ENCODE measurements at places on chromosomes 12 and 14.

- peak; percentile 53 for DNase-seq
Measured at GRCh38 chr12:120944645-120945217, 33.6 kb upstream of the HNF1A start.

DNA sequence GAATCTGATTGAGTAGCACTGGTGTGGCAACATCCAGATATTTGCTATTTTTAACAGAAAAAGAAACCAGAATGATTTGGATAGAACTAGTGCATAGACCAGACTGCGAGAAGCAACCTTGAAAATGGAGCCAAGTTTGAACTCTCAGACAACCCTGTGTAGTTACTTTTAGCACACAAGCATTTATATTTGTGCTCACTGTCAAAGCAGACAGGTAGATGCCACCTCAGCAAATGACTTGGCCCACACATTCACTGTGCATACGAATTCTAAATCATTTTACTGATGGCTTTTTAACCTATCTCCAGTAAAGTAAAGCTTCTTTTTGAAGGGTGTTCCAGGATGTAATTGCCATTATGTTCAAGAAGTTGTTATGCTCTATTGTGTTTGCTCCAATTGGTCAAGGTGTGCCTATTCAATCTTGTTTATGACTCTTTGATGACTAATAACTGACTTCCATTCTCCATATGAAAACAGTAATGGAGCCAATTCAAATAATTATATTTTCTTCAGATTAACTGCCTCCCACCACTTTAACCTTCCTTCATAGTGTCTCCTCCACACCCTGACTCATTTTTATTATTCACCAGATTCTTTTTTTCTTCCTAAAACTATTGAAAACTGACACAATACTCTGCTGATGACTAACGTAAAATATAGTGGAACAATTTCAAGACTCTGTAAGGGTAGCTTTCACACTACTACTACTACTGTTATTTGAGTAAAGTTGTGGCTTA is 138.5 kb downstream of the CCER1 start:
- peak; percentile 36 for DNase-seq

DNA sequence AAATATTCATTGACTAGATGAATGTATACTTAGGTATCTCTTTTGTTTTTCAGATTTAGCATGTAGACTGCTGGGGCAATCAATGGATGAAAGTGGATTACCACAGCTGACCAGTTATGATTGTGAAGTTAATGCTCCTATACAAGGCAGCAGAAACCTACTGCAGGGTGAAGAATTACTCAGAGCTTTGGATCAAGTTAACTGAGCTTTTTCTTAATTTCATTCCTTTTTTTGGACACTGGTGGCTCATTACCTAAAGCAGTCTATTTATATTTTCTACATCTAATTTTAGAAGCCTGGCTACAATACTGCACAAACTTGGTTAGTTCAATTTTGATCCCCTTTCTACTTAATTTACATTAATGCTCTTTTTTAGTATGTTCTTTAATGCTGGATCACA is 15.3 kb upstream of the SNAPC1 start:
- DNase-seq = no peak

DNA sequence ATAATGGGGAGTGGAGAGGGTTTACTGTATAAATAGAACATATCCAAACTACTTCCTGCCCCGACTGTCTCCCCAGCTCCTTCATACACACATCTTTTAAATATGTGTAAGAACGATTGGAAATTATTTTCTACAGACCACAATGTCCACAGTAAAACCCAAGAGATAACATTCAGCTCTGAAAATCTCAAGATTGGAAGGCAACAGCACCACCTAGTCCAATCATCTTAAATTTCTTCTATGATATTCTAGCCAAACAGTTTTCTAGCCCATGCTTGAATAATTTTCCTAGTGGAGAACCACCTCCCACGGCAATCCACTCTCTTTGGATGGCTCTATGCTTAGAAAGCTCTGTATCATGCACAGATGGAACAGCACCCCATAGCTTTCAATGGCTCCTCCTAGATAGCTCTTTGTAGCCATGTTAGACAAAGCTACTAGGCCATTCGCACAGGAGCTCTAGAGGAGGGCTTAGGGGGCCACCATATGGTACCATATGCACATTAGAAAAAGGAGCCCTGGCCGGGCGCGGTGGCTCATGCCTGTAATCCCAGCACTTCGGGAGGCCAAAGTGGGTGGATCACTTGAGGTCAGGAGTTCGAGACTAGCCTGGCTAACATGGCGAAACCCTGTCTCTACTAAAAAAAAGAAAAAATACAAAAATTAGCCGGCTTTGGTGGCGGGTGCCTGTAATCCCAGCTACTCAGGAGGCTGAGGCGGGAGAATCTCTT is 18.1 kb downstream of the VDR start:
- no peak for DNase-seq

DNA sequence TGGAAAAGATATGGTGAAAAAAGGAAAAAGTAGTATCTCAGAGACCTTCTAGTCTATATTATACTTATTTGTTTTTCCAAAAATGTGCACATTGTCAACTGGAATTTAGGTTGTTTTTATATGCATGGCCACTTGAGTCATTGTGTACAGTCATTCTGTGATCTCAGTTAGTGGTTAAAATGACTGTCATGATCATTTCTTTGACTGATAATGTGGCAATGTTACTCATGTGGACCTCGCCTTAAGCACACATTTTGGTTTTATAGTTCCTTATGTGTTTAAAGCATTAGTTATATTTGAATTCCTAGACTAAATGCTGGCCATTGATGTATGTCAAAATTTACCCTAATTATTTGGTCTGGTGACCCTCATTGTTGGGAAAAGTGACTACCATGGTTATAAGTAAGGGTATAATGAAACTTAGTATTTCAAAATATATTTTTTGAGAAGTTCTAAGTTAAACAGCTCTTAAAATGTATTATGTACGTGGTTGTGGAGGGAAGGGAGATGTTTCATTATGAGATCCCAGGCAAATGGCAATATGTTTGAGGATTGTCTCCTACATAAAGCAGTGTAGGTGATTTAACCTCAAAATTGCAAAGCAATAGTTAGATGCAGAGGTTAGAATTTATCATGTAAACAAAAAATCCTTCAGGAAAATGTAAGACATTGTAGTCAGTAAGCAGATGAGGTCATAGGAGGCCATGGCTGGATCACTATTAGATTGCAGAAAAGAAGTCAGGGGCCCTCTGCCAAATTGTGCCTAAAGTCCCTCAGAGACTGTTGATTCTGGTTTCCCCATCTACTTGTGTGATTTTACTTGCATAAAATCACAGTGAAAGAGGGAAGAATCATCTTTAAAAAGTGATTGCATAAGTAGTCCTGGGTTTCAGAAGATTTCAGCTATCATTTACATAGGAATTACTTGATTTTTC is 17.5 kb downstream of the PNMA1 start:
- DNase-seq = peak; percentile 48

DNA sequence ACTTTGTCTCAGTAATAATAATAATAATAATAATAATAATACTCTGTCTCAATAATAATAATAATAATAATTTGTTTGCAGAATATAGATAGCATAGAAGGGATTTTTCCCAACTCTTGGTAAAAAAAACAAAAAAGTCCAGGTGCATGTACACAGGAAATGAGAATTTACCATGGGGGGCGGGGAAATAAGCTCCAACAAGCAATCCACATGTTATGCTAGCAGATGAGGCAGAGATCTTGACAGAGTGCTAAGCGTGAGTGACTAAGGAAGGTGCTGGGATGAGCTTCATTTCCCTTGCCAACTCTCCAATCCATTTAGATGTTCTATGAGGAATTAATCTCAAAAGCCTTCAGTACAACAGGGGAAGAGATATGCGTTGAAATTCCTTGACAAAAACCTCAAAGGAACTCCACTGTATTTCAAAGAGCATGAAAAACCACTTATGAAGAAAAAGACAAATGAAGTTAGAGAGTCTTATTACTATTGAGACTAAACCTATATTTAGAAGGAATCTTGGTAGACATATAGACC is 44.9 kb upstream of the GTF2A1 start:
- no peak for DNase-seq

Measured in lung microvascular endothelial cell (primary cell).